ENCODE measurements at places on chromosomes 2 and 18.

DNA sequence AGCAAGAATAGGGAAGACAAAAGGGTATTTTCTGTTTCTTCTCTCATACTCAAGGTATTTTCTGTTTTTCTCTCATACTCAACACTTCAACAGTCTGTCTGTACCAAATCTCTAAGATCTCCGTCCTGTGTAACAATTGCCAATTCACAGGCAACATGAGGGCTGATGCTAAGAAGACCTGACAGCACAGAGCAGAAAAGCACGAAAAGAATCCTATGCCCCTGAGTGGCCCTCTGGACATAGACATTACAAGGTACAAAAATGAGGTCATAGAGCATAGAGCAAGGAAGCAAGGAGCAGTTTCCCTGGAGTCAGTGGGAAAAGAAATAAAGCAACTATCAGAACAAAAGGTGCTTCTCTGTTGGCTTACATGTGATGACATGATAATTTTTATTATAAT is 1612.6 kb upstream of the CELF4 start:
- no peak for DNase-seq

- DNase-seq, result no peak
These were observed 10.8 kb downstream of the ALPP start for GRCh38 chr2:232389327-232389726.

DNA sequence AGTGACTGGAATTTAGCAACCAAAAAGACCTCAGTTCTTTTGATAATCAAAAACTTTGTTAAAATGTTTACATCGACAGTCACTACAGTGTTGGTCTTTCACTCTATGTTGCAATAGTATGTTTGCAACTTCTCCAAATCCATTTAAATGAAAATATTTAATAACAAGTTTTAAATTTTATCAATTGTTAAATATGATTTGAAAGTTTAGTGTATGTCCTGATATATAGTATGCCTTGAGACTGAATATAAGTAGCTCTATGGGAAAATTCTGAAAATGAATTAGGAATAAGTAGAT is 109.9 kb downstream of the ANKRD44 start:
- DNase-seq, result no peak

- peak; percentile 51 for DNase-seq
These were observed 47.1 kb downstream of the SPTBN1 start for GRCh38 chr2:54503192-54503591.

DNA sequence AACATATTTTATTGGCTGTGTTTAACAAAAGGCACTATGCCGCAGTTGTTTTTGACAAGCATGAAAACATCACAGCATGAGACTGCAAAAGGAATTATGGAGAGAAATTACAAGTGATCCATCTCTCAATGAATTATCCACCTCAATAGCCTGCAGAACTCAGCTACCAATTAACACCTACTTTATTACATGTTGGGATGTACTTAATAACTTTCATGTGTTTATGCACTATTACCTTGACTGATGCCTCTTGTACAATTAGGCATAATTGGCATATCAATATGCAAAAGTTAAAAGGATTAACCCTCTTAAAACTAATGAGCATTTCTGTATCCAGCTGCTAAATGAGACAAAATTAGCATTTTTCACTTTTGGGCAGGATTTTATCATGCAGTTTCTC is 27.8 kb downstream of the ARHGAP15 start:
- DNase-seq, result no peak

DNA sequence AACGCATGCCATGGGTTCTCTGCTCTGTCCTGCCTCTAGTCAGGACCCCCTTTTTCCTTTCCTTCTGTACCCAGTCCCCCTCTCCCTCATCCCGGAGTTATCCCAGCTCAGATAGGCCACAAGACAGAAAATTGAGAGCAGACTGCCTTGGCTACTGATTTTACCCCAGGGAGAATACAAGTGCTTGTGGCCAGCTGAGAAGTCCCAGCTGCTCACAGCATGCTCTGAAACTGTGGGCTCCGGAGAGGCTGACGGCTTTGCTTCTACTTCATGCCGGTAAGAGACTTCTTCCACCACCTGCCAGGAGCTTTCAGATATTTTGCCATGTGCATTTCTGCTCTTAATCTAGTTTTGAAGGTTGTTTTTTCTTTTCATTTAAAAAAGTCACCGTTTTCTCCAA is 20.0 kb upstream of the SIX2 start:
- DNase-seq, result no peak

DNA sequence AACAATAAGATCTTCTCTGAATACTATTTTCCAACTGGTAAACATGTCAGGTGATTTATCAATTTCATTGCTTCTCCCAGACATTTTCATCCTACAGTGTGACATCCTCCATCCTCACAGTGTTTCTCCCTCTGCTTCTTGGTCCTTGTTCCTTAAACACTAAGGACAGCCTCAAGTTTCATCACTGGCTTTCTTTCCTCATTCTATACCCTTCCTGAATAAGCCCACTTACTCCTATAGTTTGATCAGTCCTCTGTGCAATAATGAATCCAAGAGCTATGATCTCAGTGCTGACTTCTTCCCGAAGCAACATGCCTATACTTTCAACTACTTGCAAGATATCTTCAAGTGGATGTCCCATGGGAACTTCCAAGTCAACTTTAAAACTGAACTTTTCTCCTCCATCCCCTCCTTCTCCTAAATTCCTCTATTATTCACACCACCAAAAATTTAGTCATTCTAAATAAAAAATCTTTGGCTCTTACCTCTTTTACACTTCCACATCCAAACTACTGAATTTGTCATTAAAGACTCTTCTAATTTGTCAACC is 87.6 kb downstream of the FAM228A start:
- no peak for DNase-seq

GRCh38 chr2:204849892-204850291 is 304.6 kb downstream of the PARD3B start:
- no peak for DNase-seq

- DNase-seq, result no peak
These were observed 814.0 kb upstream of the ID2 start for GRCh38 chr2:7867867-7868266.

Data from mesothelial cell of epicardium (in vitro differentiated cells).